Activated CD8-positive, alpha-beta T cell treated with anti-CD3 and anti-CD28 coated beads for 36 hours (primary cell): ENCODE measurements at places on chromosomes 13 and 19. TPM values are rescaled to one million over a fixed set of nuclear protein-coding genes. Genes with fewer than 3 reads are reported as not detected.

The ZSWIM4 gene
- 6.8 TPM for total RNA-seq

The TEX26 gene
- total RNA-seq = not detected

The REEP6 gene
- total RNA-seq = 2.4 TPM

The KLK2 gene
- 0.90 TPM for total RNA-seq

The SIGLEC14 gene
- total RNA-seq = not detected

The ZNF699 gene
- 6.3 TPM for total RNA-seq

The PAN3 gene
- 30.9 TPM for total RNA-seq
